Frontal cortex (tissue), 4 donors: ENCODE measurements at places on chromosomes 12 and 14. TPM values are rescaled to one million over a fixed set of nuclear protein-coding genes. Genes with fewer than 3 reads are reported as not detected.

FOXA1 gene
- total RNA-seq: not detected

IGF1 gene
- 2.9 TPM for total RNA-seq

MANSC4 gene
- total RNA-seq: 0.41 TPM

ITGA7 gene
- 3.7 TPM for total RNA-seq

MDGA2 gene
- total RNA-seq: 39.1 TPM

ACTR6 gene
- total RNA-seq: 53.0 TPM

TMPRSS12 gene
- not detected for total RNA-seq

FAM90A1 gene
- total RNA-seq: 0.41 TPM
